CD8-positive, alpha-beta memory T cell (primary cell): ENCODE measurements at places on chromosomes 7 and 10.

DNA sequence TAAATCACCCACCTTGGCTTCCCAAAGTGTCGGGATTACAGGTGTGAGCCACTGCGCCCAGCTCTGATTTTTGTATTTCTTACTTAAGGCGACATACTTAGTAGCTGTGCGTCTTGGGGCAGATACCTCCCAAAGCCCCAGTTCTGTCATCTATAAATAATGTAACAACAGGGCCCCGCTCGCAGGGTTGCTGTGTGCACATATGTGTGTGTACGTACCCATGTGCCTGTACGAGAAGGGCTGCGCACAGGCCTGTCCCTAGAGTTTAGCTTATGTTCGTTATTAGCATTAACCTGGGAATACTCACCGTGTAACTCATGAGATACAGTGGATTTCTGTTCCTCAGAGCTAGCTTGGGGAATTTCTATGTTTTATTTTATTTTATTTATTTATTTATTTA lies 103.6 kb downstream of the CUX1 start:
- no peak overlapping the region for H3K4me3 ChIP-seq
- H3K27me3 ChIP-seq: no peaks in the 10 kb centered on the region
- no peaks in the 10 kb centered on the region for H3K4me1 ChIP-seq
- no peak for DNase-seq

DNA sequence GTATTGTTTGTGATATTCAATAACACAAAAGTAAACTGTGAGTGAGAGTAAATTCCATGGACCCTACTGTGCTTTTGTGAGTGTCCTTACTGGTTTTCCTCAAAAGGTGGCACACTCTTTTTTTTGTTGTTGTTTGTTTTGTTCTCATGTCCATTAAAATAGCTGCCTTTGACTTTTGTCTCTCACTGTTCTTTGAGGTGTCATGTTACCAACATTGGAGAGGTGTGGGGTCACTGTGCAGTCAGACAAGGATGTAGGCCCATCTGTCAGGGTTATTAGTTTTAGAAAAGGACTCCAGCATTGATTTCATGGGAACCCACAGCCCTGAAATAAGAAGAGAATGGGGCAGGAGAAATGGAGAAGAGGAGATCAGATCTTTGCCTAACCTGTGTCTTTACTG lies 383.1 kb downstream of the SORCS3 start:
- H3K27ac ChIP-seq: no peak overlapping the region
- no peak for DNase-seq
- H3K36me3 ChIP-seq: no peaks in the 10 kb centered on the region

- no peak overlapping the region for H3K27ac ChIP-seq
- H3K36me3 ChIP-seq: no peaks in the 10 kb centered on the region
- no peak overlapping the region for H3K4me3 ChIP-seq
- H3K27me3 ChIP-seq: no peaks in the 10 kb centered on the region
- DNase-seq: no peak
Measured at GRCh38 chr10:8130973-8131911, 76.8 kb downstream of the GATA3 start.

DNA sequence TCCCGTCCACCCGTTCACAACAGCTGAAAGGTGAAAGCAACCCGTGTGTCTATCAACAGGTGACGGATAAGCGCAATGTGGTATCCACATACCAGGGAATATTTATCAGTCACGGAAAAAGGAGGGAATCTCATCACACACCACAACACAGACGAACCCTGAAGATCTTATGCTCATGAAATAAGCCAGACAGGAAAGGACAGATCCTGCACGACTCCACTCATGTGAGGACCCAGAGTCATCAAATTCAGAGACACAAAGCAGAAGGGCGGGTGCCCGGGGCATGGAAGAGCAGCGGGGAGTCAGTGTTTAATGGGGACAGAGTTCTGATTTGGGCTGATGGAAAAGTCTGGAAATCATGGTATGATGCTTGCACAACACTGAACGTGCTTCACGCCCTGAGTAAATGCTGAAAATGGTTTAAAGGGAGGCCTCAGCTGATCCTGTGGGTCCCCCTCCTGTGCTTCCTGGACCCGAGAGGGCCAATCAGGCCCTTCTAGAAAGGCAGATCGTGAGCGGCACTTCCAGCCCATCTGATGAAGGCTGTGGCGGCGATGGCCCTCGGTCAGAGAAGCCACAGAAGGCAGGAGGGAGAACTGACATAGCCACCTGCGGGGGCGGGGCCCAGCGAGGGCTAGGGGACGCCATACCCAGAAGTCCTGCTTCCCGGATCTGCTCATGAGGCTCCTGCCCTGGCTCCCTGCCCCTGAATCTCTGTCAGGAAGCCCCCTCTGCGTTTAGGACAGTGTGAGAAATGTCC lies 19.1 kb downstream of the WDR86 start:
- DNase-seq: no peak
- no peak overlapping the region for H3K4me3 ChIP-seq
- H3K27ac ChIP-seq: no peak overlapping the region
- H3K27me3 ChIP-seq: no peaks in the 10 kb centered on the region
- H3K4me1 ChIP-seq: no peaks in the 10 kb centered on the region

DNA sequence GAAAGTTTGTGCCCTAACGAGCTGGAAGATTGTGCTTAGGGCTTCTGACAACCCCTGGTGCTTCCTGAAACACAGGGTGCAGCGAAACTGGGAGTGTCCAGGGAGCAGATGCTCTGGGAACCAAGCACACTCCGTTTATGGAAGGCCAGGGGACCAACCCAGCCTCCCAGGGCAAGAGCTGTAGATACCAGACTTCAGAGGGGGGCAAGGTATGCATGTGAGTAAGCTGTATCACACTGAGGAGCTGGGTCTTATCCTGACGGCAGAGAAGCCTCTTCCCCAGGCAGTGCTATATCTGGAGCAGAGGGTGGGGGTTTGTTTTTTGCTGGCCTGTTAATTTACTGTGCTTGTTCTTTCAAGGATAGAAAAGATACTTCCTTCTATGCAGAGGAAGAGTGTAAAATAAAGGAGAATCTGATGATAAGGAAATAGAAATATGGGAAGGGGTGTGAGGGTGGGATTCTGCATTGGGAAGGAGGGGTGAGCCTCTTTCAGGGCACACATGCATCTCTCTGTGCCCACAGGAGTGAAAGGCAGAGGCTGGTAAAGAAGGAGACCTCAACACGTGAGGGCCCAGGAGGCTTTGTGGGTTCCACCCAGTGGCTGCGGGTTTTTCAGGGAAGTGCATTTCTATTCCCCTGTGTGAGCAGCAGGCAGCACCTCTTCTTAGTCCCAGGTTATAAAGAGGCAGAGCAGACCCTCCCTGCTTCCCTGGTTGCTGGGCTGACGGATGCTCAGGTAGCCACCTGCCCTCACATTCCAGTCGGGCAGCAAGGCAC lies 314.1 kb downstream of the TCERG1L start:
- H3K27me3 ChIP-seq: no peaks in the 10 kb centered on the region
- H3K27ac ChIP-seq: no peak overlapping the region
- no peak overlapping the region for H3K4me3 ChIP-seq
- no peak for DNase-seq

GRCh38 chr7:111074748-111075146 lies 16.2 kb upstream of the LRRN3 start:
- DNase-seq: no peak
- no peak overlapping the region for H3K27ac ChIP-seq
- H3K4me1 ChIP-seq: peaks cover 15% of the 10 kb centered on the region

DNA sequence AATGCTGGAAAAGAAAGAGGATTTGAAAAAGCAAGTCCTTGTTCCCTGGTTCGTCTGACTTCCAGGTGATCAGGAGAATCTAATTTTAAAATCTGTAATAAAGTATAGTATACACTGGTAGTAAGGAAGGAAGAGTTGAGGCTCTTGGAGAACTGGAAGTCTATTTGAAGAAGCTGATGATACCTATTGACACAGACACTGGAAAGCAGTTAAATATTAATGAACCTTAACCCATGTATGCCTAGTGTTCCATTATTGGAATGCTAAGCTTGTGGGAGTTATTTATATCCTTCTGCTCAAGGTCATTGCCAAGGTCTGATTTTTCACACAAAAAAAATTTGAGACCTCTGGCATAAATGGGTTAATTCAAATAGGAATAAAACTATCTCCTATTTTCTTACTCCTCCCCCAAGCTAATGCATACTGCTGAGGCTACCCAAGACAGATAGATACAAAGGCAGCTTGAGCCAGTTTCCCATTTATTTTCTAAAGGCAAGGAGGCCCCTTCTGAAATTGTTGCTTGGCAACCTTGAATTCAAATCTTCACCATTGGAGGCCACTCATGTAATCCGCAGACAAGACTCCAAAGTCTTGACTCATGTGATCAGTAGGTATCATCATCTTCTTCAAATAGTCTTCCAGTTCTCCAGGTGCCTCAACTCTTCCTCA lies 110.2 kb downstream of the FZD1 start:
- no peak for DNase-seq
- no peaks in the 10 kb centered on the region for H3K36me3 ChIP-seq
- no peaks in the 10 kb centered on the region for H3K27me3 ChIP-seq
- no peak overlapping the region for H3K4me3 ChIP-seq

DNA sequence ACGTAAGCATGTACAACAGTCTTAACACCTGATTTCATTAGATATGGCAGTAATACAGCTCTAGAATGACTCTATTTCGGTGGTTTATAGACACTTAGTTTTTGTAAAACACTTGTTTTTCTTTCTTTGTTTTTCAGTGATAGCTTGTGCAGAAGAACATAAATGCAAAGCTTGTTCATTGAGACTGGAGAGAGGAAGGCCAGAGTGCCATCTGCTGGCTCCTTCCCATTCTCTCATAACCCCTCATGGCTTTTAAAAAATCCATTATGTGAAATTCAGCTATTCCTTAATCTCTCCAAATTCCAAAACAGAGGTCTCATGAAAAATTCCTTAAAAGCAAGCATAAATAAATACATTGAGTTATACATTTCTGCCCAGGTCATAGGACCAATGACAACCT lies 76.3 kb downstream of the CACNB2 start:
- H3K36me3 ChIP-seq: no peaks in the 10 kb centered on the region
- H3K27me3 ChIP-seq: no peaks in the 10 kb centered on the region
- H3K27ac ChIP-seq: no peak overlapping the region
- H3K4me1 ChIP-seq: no peaks in the 10 kb centered on the region
- DNase-seq: no peak

DNA sequence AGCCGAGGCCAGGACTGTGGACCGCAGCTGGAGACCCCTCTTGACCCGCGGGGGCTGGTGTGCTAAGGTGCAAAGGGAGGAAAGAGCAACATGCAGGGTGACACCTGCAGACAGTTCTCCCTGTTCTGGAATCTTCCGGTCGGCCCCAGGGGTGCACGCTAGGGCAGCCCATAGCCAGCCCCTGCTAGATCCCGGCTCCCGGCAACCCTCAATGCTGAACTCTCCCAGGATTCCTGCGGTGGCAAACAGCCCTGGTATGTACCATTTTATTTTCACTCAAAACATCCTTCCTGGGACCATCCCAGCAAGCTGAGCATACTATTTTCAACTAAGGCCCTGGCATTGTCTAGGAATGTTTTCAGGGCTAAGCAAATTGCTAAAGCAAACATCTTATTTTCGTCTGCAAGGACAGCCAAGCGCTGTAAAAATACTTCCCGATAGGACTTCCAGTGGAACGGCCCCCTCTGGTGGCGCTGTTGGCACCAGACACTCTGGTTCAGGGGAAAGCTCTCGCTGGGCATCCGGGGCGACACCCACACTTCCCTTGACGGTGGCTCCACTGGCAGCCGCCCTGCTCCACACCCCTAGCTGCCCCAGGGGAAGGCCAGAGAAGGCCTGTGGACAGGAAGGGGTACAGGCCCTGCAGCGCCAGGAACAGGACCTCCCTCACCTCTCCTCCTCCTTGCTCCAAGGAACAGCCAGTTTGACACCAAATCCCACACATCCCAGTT lies 99.4 kb downstream of the CTBP2 start:
- H3K4me3 ChIP-seq: no peak overlapping the region
- no peaks in the 10 kb centered on the region for H3K27me3 ChIP-seq
- DNase-seq: no peak
- H3K36me3 ChIP-seq: no peaks in the 10 kb centered on the region
- H3K4me1 ChIP-seq: peaks cover 11% of the 10 kb centered on the region
- H3K27ac ChIP-seq: no peak overlapping the region

- no peak for DNase-seq
- peak overlapping the region; percentile 59 for H3K27ac ChIP-seq
- peaks cover 3% of the 10 kb centered on the region for H3K36me3 ChIP-seq
- H3K27me3 ChIP-seq: no peaks in the 10 kb centered on the region
Measured at GRCh38 chr10:124696446-124697392, 47.5 kb downstream of the FAM53B start.

GRCh38 chr10:92662848-92663247 lies 26.9 kb upstream of the HHEX start:
- no peaks in the 10 kb centered on the region for H3K36me3 ChIP-seq
- H3K4me1 ChIP-seq: no peaks in the 10 kb centered on the region
- no peak for DNase-seq
- no peak overlapping the region for H3K4me3 ChIP-seq

- DNase-seq: no peak
- no peaks in the 10 kb centered on the region for H3K36me3 ChIP-seq
- H3K4me1 ChIP-seq: no peaks in the 10 kb centered on the region
- no peak overlapping the region for H3K4me3 ChIP-seq
- no peak overlapping the region for H3K27ac ChIP-seq
Measured at GRCh38 chr10:77015360-77015759, 622.2 kb downstream of the KCNMA1 start.

DNA sequence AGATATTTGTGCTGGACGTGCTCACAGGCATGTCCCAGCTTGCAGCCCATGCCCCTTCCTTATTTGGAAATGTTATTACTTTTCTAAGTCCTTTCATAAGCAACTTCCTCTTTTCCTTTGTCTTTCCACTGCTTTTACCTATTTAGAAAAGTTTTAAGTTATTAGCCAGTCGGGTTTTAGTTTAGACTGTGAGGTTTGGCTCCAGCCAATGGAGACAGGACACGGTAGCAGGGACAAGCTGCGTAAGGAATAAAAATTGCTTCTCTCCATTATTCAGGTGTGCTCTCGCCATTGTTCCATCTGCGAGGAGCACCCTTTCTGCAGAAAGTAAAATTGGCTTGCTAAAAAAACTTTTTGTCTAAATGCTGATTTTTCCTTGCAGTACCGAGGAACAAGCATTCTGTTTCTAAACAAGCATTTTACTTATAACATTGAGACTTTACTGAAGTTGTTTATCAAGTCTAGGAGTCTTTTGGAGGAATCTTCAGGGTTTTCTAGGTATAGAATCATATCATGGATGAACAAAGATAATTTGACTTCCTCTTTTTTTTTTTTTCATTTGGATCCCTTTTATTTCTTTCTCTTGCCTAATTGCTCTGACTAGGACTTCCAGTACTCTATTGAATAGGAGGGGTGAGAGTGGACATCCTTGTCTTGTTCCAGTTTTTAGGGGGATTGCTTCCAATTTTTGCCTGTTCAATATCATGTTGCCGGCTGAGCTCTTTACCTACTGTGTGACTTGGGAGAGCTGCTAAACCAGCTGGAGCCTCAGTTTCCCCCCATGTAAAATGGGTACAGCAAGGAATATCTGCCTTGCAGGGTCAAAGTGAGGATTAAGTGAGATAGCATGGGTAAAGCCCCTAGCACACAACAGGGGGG lies 63.8 kb downstream of the ALOX5 start:
- H3K27me3 ChIP-seq: no peaks in the 10 kb centered on the region
- H3K36me3 ChIP-seq: no peaks in the 10 kb centered on the region
- no peak for DNase-seq
